ENCODE measurements at places on chromosomes 2 and 18. TPM values are rescaled to one million over a fixed set of nuclear protein-coding genes. Genes with fewer than 3 reads are reported as not detected.
A peak's percentile ranks its signal among the peaks of the same experiment; 100 is the strongest.

The CCDC148 gene
- polyA plus RNA-seq: not detected

DNA sequence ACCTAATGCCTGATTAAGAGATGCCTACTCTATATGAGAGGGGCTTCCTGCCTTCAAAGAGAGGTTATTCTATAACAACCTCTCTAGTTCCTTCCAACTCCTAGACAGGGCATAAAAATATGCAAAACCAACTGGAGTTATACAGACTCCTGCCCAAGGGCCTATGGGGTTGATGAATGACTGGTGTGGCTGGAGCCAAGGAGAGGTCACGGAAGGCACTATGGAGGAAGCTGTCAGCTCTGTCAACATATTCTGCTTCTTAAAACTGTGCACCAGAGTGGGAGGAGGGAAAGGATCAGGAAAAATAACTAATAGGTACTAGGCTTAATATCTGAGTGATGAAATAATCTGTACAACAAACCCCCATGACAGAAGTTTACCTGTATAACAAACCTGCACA lies 120.9 kb upstream of the CDC42EP3 start:
- peaks cover 3% of the 10 kb centered on the region for H3K36me3 ChIP-seq
- H3K4me3 ChIP-seq: no peak overlapping the region
- H3K27ac ChIP-seq: no peak overlapping the region
- no peak for DNase-seq
- H3K4me1 ChIP-seq: peaks cover 4% of the 10 kb centered on the region

DNA sequence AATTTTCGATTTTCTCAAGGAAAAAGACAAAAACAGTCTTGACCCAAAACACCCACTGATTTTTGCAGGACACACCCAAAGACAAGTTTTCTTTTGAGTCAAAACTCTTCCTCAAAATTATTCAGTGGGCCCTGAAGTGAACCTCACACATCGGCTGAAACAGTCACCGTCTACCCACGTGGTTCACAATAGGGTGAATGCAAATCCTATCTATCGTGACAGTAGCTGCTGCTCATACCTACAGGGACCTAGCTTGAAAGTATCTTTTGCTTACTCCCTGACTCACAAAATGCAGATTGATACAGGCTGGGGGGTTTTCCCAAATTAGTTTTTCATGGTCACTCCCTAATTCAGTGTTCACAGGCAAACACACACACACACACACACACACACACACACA lies 10.7 kb upstream of the CD226 start:
- peaks cover 5% of the 10 kb centered on the region for H3K4me1 ChIP-seq
- no peak overlapping the region for H3K27ac ChIP-seq
- DNase-seq: no peak
- no peaks in the 10 kb centered on the region for H3K27me3 ChIP-seq
- peaks cover 7% of the 10 kb centered on the region for H3K36me3 ChIP-seq

DNA sequence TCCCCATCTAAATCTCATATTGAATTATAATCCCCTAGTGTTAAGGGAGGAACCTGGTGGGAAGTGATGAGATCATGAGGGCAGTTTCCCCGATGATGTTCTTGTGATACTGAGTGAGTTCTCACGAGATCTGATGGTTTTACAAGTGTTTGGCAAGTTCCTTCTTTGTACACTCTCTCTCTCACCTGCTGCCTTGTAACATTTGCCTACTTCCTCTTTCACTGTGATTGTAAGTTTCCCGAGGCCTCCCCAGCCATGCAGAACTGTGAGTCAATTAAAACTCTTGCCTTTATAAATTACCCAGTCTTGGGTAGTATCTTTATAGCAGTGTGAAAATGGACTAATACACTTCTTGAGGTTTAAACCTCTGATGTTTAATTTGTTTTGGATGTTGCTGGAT lies 177.5 kb downstream of the CD8B2 start:
- peak overlapping the region; percentile 32 for H3K4me3 ChIP-seq
- peak; percentile 9 for DNase-seq
- H3K4me1 ChIP-seq: peaks cover 11% of the 10 kb centered on the region
- peaks cover 16% of the 10 kb centered on the region for H3K36me3 ChIP-seq
- H3K27me3 ChIP-seq: no peaks in the 10 kb centered on the region

DNA sequence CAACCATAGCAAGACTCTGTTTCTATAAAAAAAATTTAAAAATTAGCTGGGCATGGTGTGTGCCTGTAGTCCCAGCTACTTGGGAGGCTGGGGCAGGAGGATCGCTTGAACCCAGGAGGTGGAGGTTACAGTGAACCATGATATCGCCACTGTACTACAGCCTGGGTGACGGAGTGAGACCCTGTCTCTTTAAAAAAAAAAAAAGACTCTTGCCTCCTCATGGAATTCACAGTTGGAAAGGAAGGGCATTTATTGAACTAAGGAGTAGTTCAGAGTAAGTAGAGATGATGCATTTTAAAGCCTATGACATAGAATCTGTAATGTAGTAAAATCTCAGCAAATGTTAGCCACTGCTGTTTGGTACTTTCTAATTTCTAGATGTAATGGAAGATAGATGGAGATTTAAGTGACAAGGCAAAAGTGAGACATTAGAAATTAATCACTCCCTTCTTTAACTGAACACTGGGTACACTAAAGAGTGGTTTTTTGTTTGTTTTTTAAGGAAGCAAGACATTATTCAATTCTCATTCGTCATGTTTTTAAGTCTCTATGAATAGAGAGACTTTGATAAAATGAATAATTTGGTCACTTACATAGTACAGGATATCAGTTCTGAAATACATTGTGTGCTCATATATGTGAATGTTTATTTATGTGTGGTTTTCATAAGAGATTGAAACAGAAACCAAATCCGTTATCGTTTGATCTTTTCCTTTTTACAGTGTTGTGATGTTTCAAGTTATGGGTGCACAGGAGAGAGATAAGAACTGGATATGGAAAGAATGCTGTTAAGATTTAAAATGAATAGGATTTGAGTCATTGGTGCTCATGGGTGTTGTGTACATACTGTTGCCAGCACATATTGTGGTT lies 186.1 kb upstream of the STON1 start:
- no peak for DNase-seq
- H3K27me3 ChIP-seq: no peaks in the 10 kb centered on the region
- peaks cover 34% of the 10 kb centered on the region for H3K4me1 ChIP-seq

DNA sequence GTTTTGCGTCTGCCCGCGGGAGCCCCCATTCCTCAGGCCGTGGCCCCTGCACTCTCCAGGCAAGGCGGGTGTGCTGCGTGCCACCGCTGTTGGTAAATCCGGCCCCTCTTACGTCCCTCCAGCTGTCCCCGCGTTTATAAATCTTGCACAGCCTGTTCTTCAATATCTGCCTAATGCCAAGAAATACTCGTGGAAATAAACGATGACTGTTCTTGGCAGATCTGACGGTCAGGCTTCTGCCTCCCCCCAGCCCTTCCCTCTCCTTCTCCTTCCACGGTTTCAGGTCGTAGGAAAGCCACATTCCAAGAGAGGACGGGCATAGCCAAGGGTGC lies 20.5 kb downstream of the ODC1 start:
- H3K4me3 ChIP-seq: no peak overlapping the region
- no peaks in the 10 kb centered on the region for H3K27me3 ChIP-seq
- H3K36me3 ChIP-seq: peaks cover 12% of the 10 kb centered on the region
- H3K4me1 ChIP-seq: peaks cover 16% of the 10 kb centered on the region

GRCh38 chr2:160322320-160322719 lies 122.2 kb upstream of the ITGB6 start:
- peaks cover 51% of the 10 kb centered on the region for H3K4me1 ChIP-seq
- no peaks in the 10 kb centered on the region for H3K27me3 ChIP-seq
- H3K4me3 ChIP-seq: no peak overlapping the region
- no peak for DNase-seq
- H3K27ac ChIP-seq: no peak overlapping the region

The DNER gene
- polyA plus RNA-seq: not detected

DNA sequence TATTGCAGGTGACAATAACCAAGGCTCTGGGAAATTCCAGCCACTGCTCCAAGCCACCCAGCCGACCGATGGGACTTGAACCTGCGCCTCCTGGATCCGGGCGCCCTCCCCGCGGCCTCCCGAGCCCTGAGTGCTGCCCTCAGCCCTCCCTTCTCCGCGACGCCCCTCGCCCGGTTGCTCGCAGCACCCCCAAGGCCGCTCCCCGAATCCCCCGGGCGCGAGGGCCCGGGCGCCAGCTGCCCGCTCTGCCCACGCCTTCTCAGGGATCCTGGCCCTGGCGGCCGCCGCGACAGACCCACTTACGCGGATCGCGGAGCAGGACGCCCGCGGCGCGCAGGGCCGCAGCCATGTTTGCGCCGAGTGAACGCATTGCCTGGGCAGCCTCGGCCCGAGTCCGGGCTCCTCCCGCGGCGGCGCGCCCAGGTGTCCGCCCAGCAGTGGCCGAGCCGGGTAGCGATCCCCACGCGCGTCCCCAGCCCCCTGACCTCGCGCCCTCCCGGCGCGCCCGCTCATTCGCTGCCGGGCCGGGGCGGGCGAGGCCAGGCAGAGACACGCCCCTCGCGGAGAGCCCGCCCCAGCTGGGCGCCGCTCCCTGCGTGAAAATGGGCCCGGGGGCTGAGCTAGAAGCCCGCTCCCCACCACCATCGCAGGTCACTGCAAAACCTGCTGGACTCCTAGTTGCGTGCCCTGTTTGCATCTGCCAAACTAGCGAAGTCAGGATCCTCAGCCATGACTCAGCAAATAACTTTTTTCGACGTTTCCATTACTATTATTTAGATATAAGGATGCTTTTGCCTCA lies at the start of gene FECH:
TSS of gene FECH (minus strand) at position 452 of the 799 bp plus-strand sequence. CDS start at position 370, 82 bp downstream.
- no peaks in the 10 kb centered on the region for H3K27me3 ChIP-seq
- H3K4me1 ChIP-seq: peaks cover 21% of the 10 kb centered on the region
- H3K36me3 ChIP-seq: no peaks in the 10 kb centered on the region
- peak within 1 kb of the TSS; percentile 83 for H3K4me3 ChIP-seq
- DNase-seq: peak; percentile 66
- H3K27ac ChIP-seq: peak within 1 kb of the TSS; percentile 47

DNA sequence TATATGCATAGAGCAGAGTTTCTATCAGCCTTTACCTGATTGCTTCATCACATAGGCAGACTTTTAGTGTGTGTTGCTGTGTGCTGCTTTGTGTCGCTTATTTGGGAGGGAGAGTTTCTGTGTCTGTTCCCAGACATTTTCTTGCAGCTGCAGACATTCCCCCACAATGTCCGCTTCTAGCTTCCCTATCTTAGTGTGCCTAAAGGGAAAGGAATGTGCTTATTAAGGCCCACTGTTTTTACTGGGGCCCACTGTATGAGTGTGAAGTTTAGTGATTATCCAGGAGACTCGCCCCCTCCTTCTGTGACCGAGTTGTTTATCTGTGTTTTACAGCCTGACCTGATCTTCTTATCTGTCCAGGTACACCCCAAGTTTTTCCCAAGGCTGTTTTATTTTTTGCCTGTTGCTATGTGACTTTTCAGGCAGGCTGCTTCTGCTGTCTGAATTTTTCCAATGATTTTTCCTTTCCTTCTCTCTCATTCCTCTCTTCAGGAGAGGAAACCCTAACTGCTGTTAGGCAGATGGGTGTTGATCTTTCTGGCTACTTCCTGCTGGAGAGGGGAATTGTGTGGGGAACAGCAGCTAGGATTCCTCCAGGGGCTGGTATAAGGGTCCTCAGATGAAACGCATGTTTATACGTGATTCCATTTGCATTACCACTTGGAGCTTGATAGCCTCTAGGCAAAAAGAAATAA lies 47.6 kb downstream of the STK17B start:
- no peak overlapping the region for H3K27ac ChIP-seq
- peaks cover 15% of the 10 kb centered on the region for H3K36me3 ChIP-seq
- DNase-seq: no peak
- no peak overlapping the region for H3K4me3 ChIP-seq
- no peaks in the 10 kb centered on the region for H3K4me1 ChIP-seq

DNA sequence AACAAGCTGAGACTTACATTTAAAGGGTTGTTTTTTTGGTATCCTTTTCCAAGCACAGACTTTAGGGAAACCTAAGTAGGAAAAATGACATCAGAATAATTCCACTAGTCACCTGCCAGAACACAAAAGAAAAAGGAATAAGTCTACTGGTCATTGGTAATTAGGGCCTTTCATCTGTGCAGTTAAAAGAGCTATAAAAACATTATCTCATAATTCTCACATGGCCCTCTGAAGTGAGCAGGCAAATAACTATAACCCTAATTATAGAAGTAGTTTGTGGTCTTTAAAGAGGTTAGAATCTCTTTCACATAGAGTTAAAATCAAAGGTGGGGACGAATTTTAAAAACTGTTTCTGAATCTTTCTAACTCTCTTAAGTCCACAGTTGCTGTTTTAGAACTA lies 111.1 kb upstream of the B3GNT2 start:
- H3K4me1 ChIP-seq: no peaks in the 10 kb centered on the region
- no peaks in the 10 kb centered on the region for H3K27me3 ChIP-seq
- peaks cover 4% of the 10 kb centered on the region for H3K36me3 ChIP-seq
- DNase-seq: no peak
- H3K4me3 ChIP-seq: no peak overlapping the region
- H3K27ac ChIP-seq: no peak overlapping the region

DNA sequence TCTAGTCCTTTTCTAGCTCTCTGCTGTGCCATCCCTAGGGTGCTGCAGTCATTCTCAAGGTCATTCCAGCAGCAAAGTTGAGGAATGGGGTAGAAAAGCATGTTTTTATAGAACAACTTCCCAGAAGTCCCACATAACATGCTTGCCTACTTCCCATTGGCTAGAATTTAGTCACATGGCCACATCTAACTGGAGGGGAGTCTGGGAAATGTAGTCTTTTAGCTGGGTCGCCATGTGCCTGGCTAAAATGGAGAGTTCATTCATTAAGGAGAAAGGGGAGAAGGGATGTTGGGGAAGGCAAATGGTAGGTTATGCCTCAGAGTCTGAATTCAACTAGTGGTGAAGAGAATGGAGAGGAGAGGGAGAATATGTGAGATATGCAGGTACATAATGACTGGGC lies 85.7 kb downstream of the SLC4A3 start:
- H3K36me3 ChIP-seq: peaks cover 12% of the 10 kb centered on the region
- no peak overlapping the region for H3K27ac ChIP-seq
- H3K4me1 ChIP-seq: no peaks in the 10 kb centered on the region
- no peak for DNase-seq

- DNase-seq: no peak
- no peaks in the 10 kb centered on the region for H3K4me1 ChIP-seq
- H3K27ac ChIP-seq: no peak overlapping the region
- H3K4me3 ChIP-seq: no peak overlapping the region
These were observed 69.2 kb downstream of the RFTN2 start for GRCh38 chr2:197606180-197606579.

The NEU2 gene
- not detected for polyA plus RNA-seq

DNA sequence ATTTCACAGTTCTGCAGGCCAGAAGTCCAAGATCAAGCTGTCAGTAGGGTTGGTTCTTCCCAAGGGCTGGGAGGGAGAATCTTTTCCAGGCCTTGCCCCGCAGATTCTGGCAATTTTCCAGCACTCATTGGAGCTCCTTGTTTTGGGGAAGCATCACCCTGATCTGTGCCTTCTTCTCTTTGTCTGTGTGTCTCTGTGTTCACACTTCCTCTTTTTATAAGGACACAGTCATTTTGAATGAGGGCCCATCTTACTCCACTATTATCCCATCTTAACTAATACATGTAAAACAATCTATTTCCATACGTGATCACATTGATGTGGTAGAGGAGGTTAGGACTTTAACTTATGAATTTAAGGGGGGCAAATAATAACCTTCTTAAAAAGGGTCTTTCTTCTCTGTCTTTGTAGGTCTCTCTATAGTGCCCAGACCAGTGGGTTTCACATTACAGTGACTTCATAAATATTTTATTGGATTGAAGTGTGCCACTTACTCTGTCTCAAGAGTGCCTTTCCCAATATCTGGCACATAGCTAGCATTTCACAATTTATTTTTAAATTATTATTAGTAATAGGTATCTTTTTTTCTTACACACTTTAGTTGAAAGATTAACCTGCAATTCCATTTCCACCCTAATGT lies 68.9 kb upstream of the CBLN2 start:
- DNase-seq: no peak
- no peaks in the 10 kb centered on the region for H3K4me1 ChIP-seq
- H3K36me3 ChIP-seq: no peaks in the 10 kb centered on the region

Measured in naive B cell (primary cell).